ENCODE measurements at places on chromosomes 1 and 21.

DNA sequence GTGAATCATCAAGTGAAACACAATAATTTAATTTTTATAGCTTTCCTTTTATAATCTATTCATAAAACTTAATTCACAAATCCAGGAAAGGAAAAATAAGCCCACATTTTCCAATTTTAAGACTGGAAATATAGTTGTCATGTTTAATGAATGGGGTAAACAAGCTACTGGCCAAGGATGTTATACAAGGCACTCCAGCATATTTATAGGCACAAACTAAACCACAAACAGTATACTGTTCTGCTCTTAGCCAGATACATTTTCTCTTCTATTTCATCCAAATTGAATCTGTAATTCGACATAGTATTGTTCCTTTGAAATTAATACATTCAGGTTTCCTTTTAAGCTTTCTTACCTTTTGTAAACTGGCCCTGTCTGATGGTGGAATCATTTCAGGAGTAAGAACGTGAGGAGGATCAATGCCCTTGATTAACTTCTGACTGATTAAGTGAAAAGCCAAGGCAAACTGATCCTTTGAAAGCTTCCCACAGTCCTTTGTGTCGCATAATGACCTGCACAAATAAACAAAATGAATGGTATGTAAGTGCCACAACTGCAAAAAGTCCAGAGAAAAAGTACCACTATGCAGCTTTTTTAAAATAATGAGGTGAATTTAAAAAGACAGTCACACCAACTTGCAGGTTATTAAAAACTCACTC, 74.4 kb downstream of the EPS15 start:
- no peak for DNase-seq

DNA sequence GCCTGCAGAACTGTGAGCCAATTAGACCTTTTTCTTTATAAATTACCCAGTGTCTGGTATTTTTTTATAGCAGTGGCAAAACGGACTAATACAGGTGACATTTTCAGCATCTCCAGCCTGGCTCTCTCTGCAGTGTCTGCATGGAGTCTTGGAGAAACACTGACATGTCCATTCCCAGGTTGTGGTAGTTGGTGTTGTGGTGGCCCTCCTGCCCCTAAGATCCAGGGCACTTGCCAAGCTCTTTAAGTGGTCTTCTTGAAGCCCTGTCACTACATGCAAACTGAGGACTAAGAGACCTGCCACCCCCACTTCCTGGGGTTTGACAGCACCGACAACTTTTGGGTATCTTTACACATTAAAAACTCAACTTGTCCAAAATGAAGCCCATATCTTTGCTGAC, 419.4 kb downstream of the NPHP4 start:
- DNase-seq, result no peak

DNA sequence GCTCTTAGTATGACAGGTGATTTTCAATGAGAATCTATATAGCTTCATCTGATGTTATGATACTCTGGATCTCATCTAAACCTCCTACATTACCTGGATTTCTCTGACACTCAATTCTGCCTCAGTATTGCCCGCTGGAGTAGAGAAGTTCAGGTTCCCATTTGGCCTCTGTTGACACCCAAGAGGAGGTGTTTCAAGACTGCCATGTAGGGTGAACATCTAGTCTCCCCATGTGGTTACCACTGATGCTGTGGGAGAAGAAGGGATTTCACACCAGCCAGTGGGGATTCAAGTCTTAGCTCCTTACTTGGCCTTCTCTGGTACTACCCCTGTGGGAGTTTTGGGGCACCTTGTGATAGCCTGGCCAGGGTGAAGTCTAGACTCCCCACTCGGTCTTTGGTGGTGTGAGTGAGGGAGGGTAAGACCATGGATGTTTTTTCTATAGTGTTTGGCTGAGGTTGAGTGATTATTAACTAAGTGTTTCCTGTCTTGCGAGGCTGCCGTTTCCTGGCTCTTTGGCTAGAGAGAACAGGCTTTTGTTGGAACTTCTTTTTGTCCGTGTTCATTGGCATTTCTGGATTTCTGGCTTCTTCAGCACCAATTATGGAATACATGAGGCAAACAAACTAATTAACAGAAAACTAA, 90.7 kb downstream of the RHOU start:
- DNase-seq, result no peak

GRCh38 chr1:210104103-210104502, 128.5 kb upstream of the SERTAD4 start:
- no peak for DNase-seq

GRCh38 chr1:75470448-75470847, 140.5 kb downstream of the SLC44A5 start:
- DNase-seq, result no peak

GRCh38 chr1:198015309-198015708, 98.1 kb downstream of the LHX9 start:
- DNase-seq, result no peak

DNA sequence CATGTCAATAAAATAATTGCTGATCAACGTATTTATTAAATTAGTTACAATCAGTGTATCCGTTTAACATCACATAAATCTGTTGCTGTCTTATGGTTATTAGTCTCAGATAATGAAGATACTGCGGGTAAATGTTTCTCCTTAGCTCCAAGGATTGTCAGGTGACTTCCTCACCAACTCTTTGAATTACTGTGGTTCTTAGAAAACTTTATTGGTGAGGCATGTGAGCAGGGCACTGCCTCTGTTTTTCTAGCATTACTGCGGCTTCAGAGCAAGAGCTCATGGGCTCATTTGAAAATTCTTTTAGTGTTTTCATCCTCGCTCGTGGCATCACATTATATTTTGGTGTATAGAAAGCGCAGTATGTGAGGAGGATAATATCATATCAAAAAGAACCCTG, 555.9 kb downstream of the LMO4 start:
- no peak for DNase-seq

Measured in activated effector memory CD4-positive, alpha-beta T cell treated with Interleukin-2 at 50 U/mL for 16 hours (primary cell).